ENCODE measurements at places on chromosomes 1 and 21.

- no peak for DNase-seq
Measured at GRCh38 chr1:172320733-172321132, 99.8 kb upstream of the C1orf105 start.

DNA sequence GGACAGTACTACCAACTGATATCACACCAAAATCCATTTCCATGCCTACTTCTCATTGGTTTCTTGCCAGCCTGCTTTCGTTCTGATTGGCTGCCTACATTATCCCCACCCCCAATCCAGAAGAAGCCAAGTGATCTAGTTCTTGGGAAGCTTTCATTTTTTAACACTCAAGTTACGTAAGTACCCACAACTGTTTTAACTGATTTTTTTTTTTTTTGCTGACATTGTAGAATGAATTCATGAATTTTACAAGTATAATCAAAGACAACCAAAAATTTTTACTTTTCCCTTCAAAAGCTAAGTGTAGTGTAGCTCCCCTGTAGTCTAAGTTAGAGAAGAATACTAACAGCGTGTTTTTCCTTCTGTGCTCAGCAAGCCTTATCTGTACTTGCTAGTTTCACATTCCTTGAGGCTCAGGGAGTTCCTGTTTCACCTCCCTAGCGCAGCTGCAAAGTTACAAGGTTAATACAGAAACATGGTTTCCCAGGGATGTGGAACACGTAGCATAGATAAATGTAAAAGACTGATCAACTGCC, at the start of gene SLC9C2:
SLC9C2 (minus strand) TSS at position 17 of the 536 bp plus-strand sequence. CDS start 1,296 bp downstream, outside the sequence.
- DNase-seq, result no peak

GRCh38 chr1:9787702-9788101, 36.1 kb downstream of the CLSTN1 start:
- DNase-seq, result peak; percentile 42

DNA sequence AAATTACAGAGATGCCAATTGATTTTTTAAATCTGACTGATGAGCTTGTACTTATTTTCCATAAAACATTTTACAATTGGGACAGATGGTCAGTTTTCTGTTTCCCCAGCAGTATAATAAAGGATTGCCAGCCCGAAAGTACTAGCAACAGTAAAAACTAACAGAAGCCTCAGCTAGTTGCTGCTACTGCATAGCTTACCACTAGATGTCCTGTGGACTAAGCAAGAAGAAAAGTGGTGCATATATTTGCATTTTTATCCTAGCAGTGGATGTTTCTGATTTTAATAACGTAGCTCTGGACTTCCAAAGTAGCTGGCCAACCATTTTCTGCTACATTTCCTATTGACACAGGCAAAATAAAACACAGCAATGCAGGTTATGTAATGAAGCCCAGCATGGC, 241.5 kb downstream of the BARHL2 start:
- no peak for DNase-seq

- no peak for DNase-seq
Measured at GRCh38 chr1:226728448-226728847, 10.6 kb downstream of the ITPKB start.

- no peak for DNase-seq
Measured at GRCh38 chr1:235657747-235658526, 8.4 kb upstream of the GNG4 start.

Data from activated CD4-positive, alpha-beta T cell treated with anti-CD3 and anti-CD28 coated beads, Interleukin-2, amount 50 U/mL, for 1 hour (primary cell).